Left colon (tissue), 2 donors: ENCODE measurements at places on chromosomes 3 and 15. TPM values are rescaled to one million over a fixed set of nuclear protein-coding genes. Genes with fewer than 3 reads are reported as not detected.
A peak's percentile ranks its signal among the peaks of the same experiment; 100 is the strongest.

- no peak for DNase-seq
Measured at GRCh38 chr3:139016430-139017048, 4.2 kb downstream of the PRR23B start.

DNA sequence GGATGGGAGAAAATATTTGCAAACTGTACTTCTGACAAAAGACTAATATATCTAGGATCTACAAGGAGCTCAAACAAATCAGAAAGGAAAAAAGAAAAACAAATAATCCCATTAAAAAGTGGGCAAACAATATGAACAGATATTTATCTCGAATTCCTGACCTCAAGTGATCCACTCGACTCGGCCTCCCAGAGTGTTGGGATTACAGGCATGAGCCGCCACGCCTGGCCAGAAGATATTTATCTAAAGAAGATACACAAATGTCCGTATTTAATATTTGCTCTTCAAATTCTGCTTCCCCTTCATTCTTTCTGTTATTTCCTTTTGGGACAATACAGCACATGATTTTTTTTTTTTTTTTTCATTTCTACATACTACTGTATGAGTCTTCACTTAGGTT, 151.7 kb upstream of the GRM7 start:
- DNase-seq = no peak

DNA sequence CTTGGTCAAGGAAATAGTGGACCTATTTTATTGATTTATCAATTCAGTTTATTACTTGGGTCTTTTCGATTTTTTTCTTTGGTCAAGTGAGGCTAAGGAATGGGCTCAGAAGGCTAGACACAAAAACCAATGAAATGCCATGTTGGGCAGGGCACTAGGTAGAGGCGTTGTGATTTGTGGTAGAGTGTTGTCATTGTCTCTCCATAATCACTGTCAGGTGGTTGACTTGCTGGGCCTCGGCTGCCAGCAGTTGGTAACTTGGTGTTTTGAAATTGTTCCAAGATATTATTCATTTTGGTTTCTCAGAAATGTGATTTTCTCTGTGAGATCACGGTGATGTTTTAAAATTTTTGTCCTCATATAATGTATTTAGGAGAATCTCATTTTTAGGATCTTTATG, 173.6 kb downstream of the KLHL25 start:
- DNase-seq = no peak

GRCh38 chr3:177106184-177106583, 91.1 kb downstream of the TBL1XR1 start:
- no peak for DNase-seq

GRCh38 chr3:42732196-42732828, 29.7 kb upstream of the HHATL start:
- DNase-seq = no peak

DNA sequence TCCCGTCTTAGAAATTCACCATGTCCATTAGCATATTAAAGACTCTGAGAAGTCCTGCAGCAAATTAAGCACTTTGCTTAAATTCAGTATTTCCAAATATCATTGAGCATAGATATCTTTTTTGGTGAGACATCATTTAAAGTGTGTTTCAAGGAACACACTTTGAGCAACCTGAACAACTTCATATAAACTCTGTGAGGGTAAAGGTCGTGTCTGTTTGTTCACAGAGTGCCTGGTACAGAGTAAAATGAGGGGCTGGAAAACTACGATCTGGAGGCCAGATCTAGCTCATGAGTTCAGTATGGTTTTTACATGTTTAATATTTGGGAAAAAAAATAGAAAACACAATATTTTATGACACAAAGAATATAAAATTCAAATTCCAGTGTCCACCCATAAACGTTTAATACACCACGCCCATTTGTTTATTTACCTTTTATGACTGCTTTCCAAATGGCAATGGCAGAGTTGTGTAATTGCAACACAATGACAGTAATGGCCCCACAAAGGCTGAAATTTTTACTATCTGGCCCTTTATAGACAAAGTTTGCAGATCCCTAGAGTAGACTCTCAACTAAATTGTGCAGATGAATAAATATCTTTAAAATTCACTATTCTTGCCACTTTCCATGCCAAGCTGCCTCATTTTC, 67.4 kb downstream of the SNTN start:
- DNase-seq = no peak

DNA sequence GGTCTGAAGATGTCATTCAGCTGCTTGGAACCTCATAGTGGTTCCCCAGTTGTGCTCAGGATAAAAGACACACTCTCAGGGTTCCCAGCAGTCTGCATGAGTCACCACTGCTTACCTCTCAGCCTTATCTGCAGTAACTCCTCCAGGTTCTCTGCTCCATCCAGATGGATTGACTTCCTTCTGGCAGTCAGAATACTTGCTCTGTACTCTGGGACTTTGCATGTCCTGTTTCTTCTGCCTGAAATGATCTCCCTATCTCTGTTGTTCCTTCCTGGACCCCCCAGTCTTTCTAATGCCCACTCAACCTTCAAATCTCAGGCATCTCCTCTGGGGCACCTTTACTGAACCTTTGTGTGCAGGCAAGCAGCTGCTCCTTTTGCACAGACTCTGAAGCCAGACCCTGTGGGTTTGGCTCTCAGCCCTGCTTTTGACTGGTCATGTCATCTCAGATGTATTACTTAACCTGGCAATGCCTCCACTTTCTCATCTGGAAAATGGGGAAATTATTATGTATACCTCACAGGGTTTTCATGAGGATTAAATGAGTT, 38.4 kb downstream of the ITPR1 start:
- DNase-seq = no peak

DNA sequence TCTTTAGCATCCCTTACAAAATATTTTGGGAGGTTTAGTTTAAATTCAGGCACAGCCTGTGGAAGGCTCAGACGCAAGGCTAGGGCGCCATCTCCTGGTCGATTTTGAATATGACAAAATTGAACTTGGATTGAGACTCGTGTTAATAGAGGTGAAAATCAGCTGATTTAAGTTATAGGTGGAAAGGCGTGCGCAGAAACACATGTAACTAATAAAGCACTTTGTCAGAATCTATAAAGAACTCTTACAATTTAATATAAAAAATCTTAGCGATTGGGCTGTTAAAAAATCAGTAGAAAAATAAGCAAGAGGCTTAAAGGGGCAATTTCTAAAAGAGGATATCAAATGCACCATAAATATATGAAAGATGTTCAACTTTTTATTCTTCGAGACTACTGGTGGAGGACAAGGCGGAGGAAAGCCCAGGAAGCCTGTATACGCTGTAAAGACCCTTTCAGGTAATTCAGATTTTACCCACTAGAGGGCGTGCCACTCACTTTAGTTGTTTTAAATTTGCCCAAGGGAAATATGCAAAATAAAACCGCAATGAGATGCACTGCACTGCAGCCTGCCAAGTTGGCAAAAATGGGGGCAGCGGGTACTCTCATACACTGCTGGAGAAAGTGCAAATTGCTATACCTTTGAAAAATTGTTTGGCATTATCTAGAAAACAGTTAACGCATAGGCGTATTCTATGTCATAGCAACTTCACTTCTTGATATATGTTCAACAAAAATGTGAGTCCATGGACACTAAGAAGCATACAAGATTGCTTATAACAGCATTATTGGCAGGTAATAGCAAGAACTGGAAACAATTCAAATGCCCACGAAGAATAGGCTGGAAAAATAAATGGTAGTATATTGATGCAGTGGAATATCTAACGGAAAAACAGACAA, 64.7 kb downstream of the SLC30A4 start:
- DNase-seq = peak; percentile 72

DNA sequence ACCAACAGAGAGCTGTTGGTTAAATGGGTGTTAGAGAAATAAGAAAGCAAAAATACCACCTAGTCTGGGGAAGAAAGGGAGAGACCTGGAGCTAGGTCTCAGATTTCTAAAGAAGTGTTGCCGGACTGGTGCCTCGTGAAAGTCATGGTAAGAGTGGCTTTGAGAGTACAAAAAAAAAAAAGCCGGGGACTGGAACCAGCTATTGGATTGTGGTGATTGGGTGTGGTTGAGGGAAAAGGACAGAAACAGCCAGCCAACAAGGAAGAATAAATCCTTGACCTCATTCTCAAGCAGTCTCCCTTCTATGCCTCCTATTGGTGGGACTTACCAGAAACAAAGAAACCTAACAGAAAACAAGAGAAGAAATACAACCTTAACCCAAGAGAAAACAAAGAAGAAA, 346.4 kb upstream of the KCNMB2 start:
- DNase-seq = no peak

DNA sequence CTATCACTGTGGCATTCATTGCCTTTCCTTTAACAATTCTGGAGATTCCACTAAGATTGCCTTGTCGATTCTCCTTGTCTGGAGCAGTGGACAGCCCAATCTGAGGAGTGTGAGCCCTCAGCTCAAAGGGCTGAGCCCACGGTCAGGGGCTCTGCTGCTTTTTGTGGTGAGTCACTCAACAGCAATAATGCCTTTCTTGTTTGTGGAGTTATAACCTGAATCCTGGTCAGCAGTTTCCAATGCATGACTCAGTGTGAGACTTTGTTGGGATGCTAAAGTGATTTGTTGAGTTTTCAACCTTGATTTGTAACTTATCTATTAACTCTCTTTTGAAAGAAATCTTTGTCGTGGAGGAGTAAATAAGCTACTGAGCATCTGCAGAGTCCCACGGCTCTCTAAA, 183.5 kb downstream of the TJP1 start:
- DNase-seq = no peak

- DNase-seq = peak; percentile 76
Measured at GRCh38 chr15:52256366-52256765, 39.2 kb downstream of the MYO5C start.

DNA sequence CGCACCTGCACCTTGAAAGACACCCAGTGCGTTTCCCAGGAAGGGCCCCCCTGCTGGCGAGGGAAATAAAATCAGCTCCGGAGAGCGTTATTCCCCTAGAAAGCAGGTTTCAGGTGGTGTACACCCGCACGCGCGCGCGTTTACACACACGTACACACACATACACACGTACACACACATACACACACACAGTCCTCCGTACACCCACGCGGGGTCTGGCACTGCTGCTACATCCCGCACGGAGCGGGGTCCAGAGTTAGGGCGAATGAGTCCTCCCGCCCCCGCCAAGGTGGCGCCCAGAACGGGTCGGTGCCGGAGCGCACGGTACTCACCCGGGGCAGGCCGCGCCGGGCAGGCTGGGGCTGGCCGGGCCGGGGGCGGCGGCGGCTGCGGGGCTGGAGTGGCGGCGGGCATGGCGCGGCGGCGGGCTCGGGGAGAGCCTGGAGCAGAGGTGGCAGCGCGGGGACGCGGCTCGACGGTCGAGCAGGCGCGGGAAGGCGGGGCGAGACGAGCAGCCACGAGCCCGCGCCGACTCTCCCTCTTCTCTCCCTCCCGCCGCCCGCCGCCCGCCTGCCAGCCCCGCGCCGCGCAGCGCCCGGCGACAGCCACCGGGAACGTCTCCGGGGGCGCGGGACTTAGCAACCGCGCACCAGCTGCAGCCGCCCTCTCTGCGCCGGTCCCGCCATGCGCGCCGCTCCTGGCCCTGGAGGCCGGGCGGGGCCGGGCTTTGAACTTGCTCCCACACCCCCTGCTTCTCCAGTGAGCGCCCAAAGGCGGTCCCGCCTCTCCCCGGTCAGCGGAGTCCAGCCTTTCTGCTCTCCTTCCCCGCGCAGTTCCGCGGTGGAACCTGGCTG, at the start of gene DCLK3:
TSS of gene DCLK3 (minus strand) at position 704 of the 854 bp plus-strand sequence. CDS start at position 414, 290 bp downstream.
- DNase-seq = no peak

GRCh38 chr15:77541421-77542181, 91.1 kb downstream of the LINGO1 start:
- DNase-seq = no peak

GRCh38 chr15:90814191-90814821, 54.1 kb upstream of the FURIN start:
- no peak for DNase-seq

TRAT1 gene
- total RNA-seq = not detected

MASP1 gene
- 3.7 TPM for total RNA-seq

PTH1R gene
- 1.7 TPM for total RNA-seq

CEMIP gene
- total RNA-seq = 1.1 TPM

IQCH gene
- 2.9 TPM for total RNA-seq

SENP8 gene
- 3.1 TPM for total RNA-seq
